ENCODE measurements at places on chromosomes 2 and 18.
A peak's percentile ranks its signal among the peaks of the same experiment; 100 is the strongest.

GRCh38 chr2:166802475-166802874, 85.8 kb upstream of the XIRP2 start:
- no peak for DNase-seq

DNA sequence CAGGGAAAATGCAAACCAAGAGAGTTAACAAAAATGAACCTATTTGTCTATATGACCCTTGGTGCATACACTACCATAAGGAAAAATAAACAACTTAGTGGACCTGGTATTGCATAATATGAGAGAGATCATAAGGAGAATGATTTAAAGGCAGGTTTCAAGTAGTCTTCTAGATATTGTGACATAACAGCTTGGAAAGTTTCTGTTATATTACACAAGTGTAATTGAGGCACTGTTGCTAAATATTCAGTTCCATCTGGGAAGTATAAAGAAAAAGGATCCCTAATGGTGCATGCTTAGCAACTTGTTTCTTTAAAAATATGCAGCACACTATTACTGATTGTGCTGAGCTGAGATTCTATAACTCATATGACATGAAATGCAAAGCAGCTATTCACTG, 252.2 kb upstream of the SPHKAP start:
- no peak for DNase-seq

DNA sequence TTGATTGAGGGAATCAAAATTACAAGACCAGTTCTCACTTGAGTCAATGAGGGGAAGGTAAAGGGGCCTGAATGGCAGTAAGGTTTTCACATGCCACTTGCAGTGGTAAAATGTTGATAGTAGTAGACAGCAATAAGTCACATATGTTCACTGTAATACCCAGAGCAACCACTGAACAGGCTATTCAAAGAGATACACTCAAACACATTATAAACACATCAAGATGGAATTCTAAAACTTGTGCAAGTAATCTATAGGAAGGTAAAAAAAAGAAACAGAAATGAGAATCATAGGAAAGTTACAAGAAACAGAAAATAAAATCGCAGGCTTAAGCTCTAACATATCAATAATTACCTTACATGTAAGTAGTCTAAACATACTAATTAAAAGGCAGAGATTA, 86.6 kb upstream of the AFF3 start:
- no peak for DNase-seq

DNA sequence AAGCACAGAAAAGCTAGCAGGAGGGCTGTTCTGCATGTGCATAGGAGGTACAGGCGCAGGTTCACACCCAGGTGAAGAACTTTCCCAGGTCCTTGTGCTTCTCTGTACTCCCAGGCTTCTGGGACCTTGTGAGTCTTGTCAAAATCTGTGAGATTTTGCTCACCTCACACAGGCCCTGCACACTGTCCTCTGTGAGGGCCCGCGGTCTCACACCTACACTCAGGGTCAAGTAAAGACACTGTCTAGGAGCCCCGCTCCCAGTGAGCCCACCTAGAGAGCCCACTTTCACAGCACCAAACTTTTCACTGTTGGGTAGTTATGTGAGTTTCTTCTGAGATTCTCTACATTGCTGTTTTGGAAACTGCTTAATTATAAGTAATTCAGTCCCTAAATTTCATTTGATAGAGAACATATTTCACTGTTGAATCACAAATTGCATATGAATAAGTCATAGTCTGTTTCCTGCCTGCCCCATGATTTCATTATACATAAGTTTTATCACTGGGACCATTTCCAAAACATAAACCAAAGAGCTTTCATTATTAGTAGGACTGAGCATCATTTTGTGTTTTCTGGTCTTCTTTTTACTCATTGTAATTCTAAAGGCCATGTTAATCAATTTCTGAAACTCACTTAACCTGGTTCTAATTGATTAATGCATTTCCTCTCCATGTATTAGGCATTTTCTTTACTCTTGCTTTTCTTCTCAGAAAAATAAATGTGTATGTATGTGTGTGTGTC, 234.2 kb upstream of the SPOPL start:
- no peak for DNase-seq

- no peak for DNase-seq
Measured at GRCh38 chr2:112880091-112880531, 30.9 kb upstream of the IL37 start.

DNA sequence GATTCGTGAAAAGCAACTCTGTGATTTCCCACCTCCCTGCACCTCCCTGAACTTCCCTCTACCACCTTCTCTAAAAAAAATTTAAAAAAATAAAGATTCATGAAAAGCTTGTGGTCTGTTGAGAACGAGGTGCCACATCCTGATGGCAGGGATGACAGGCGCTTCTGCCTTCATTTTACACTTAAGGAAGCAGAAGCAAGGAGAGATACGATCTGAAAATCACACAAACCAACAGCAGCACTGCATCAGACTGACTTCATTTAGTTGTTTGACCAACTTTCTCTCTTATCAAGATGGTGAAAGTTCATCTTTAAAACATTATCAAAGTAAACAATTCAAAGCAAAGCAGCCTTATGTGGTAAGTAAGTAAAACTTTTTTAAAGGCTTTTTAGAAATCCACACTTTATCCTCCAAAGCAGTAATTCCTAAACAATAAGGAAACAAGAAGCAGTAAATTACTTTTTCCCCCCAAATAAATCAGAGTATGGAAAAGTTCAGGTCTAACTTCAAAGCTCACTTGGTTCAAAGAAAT, 15.5 kb downstream of the WDFY1 start:
- DNase-seq: no peak

GRCh38 chr2:221124532-221125240, 447.4 kb downstream of the EPHA4 start:
- no peak for DNase-seq

GRCh38 chr2:226888971-226889370, 53.1 kb downstream of the RHBDD1 start:
- DNase-seq: no peak

DNA sequence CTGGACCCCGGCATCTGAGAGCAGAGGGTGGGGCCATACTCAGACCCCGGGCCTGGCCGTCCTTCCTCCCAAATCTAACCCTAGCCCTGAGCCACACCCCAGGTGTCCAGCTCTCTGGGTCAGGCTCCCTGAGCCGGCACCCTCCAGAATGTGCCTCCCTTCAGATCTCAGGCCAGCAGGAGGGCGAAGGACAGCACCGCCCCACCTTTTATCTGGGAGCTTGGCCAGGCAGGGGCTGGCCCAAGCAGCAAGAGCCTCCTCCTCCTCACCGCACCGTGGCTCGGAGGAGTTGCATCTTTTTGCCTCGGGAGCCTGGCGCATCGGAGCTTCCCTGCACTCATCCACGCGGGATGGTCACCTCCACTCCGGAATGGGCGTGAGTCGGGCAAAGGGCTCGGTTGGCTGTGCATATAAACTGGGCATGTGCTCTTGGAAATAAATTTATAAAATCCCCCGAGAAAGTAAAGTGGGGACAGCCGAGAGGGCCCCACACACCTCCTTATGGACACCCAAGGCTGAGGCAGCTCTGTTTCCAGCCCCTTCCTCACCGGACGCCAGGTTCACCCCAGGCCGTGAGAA, 69.1 kb upstream of the CTDP1 start:
- no peak for DNase-seq

DNA sequence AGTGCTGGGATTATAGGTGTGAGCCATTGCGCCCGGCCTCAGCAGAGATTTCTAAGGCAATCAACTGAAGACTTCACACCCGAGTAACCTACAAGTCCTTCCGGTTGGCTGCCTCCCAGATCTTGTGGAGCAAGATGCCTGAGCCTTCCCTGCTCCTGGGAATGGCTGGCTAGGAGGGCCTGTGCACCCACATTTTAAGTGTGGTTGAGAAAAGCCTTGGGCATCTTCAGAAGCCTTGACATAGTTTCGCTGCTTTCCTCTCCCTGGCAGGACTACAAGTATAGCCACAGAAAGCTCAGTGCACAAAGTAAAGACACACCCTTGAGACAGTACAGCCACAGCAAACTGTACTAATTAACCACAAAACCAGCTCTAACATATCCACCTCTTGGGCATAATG, 35.2 kb downstream of the E2F6 start:
- DNase-seq: no peak

DNA sequence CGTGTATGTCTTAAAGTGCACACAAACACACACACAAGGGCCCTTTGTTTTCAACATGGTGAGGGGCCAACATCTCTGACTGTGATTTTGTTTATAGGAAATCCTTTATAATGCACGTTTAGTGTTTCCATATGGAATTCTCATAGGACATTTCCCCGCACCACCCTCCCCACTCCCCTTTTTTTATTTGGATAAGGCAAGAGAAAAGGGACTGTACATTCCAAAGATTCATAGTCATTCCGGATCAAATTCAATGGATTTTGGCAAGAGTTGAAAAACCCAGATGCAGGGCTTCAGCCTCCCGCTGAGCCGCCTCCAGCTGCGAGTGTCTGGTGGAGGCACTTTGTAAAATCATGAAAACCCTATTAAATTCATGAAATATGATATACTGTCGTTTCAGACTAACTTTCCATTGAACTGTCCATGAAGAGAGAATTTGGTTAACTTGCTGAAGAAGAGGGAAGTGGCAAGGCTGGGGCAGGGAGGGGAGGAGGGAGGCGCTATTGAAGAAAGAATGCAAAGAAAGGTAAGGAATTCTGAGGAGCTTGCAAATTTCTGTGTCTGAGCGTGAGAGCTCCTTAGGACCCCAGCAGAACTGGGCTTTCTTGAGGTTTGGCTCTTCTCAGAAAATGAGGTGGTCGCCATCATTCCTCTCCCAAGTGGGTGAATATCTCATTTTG, 25.8 kb upstream of the SLC14A2 start:
- no peak for DNase-seq

GRCh38 chr2:239882331-239882732, 142.8 kb downstream of the NDUFA10 start:
- DNase-seq: peak; percentile 70

DNA sequence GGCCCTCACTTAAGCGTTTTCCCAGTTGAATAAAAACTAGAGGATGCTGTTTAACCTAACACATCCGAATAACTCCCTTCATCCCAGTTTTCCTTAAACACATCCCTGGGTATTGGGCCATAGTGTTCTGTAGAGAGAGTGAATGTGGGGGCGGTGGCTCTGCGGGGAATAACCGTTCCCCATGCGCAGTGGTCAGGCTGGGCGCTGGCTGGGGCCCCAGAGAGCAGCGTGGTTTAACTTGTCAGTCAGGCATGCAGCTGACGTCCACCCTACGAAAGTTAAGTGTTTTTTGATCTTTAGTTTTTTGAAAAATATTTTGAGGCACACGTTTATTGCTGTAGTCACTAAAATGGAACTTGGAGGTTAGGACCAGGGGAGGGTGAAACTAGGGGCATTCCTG, 33.7 kb downstream of the CTDP1 start:
- no peak for DNase-seq

GRCh38 chr2:17296686-17297085, 221.6 kb downstream of the RAD51AP2 start:
- no peak for DNase-seq

GRCh38 chr2:120638450-120638849, 97.2 kb upstream of the GLI2 start:
- DNase-seq: no peak

GRCh38 chr2:241359481-241360045, 3.5 kb downstream of the FARP2 start:
- DNase-seq: no peak

GRCh38 chr18:27707201-27707600, 469.7 kb downstream of the CDH2 start:
- no peak for DNase-seq

DNA sequence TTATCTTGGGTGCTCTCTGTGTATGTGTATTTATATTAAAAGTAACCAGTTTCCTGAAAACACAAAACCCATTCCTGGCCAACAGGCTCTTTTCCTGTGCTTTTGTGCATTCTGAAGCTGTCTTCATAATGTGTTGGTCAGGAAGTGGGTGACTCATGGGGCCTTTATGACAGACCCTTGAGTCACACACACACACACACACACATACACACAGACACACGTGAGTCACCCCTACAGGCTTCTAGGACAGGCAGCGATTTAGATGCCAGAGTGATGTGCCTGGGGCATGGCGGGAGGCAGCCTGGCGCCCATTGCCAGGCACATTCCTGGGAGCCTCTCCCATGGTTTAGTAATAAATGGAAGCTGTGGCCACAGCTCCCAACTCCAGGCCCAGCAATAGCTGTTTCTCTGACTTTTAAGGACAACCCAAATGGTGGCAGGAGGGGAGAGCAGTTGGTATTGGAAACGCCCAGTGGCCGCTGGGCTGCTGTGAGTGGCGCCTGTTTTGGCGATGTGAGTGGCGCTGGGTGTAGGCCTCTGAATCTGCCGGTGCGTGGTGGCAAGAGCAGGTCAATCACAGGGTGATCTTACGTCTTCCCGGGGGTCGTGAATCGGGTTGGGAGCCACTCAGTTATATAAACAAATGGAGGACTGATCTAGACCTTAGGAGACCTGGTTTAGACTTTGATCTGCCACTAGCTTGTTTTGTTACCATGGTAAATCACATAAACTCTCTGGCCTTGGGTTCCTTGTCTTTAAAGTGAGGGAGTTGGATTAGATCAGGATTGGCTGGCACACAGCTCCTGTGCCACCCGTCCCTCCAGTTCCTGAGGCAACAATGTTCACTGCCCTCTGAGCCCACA, 150.7 kb upstream of the DLX2 start:
- no peak for DNase-seq

DNA sequence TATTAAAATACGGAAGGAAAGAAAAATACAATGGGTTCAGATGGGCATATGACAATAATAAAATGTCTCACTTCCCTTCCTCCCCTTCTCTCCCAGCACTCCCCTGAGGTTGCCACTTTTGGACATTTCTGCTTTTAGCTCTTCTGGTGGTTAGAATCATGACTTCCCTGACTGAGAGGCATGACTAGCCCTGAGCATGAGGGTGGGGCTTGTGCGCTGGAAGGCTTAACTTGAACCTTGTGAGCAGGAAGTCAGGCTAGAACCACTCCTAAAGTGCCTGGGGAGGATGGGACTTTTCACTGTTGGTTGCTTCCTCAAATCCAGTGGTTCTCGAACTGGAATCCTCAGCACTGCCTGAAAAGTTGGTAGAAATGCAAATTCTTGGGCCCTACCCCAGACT, 19.7 kb upstream of the ARHGAP25 start:
- DNase-seq: no peak

DNA sequence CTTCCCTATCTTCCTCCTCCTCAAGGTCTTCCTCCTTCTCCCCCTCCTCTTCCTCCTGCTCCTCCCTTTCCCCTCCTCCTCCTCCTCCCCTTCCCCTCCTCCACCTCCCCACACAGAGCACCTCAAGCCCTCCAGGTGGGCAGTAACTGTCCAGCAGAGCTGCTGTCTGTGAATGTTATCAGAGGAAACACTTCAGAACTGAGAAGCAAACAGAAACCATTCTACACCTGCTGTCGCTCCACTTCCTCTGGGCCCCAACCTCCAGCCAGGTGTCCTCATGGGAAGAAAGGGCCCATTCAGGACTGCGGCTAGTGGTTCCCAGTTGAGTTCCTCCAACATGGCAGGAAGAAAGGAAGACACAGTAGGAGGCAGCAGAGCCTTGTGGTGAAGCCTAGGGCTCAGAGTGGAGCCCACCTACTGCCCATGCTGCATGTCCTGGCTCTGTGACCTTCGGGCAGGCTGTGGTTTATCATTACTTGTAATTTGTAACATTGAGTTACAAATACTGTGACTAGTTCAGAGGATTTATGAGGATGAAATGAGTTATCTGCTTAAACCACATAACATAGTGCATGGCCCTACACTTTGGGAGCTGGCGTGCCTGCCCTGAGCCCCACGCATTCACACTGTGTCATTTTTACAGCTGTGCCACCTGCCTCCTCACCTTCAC, 165.9 kb upstream of the ID2 start:
- DNase-seq: no peak

- no peak for DNase-seq
Measured at GRCh38 chr2:11121099-11121822, 34.0 kb upstream of the SLC66A3 start.

- DNase-seq: no peak
Measured at GRCh38 chr2:222320436-222321395, 21.9 kb upstream of the PAX3 start.

- DNase-seq: no peak
Measured at GRCh38 chr2:148906124-148906523, 31.1 kb downstream of the KIF5C start.

Measured in iPS DF 6.9 (cell line).